ENCODE measurements at places on chromosomes 12 and 14.
A peak's percentile ranks its signal among the peaks of the same experiment; 100 is the strongest.

- no peak for DNase-seq
Measured at GRCh38 chr12:63064080-63064479, 86.9 kb downstream of the AVPR1A start.

DNA sequence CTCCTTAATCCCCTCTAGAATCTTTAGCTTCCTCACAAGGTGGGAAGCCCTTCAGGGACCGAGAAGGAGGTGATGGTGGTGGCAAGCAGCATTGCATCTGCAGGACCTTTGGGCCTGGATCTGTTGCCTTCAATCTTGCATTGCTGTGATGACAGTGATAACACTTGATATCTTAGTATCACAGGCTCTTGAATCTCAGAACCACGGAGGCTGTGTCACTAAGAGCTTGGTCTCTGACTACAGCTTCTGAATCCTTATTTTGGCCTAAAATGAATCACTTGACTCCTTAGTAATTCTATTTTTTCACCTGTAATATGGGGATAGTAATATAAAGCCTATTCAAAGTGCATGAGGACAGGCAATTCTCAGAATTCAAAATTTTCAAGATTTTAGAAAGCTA, 8.9 kb upstream of the AMN1 start:
- no peak for DNase-seq

DNA sequence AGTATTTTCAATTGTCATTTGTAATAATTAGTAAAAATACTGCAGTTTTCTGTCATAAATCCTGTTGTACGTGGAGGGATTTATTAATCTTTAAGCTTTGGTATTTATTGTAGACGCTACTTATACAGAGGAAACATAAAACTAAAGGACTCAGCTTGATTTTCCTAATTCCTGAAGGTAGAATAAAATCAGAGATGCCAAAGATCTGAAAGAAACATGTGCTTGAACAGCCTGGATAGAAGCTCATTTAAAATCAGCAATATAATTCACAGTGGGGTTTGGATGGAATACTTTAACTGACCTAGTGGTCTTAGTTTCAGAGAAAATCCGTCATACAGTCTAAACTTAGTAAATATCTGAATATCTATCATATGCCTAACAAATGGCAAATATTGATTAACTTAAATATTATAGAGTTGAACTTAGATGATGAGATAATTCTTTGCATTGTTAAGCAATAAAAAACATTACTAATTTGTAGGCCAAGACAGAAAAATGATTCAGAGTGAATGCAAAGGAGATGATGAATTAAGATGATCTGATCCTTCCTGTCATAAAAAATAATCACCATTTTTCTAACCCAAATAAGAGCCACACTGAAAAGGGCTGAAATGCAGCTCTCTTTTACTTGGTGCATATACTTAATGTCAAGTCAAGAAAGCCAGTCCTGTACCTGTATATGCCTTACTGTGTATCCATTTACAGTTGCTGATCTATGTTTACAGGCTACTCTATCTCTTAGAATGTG, 397.1 kb upstream of the DCN start:
- no peak for DNase-seq

GRCh38 chr12:113955109-113955970, 10.8 kb downstream of the RBM19 start:
- no peak for DNase-seq

GRCh38 chr14:23431486-23431885, 4.0 kb downstream of the MYH7 start:
- no peak for DNase-seq

DNA sequence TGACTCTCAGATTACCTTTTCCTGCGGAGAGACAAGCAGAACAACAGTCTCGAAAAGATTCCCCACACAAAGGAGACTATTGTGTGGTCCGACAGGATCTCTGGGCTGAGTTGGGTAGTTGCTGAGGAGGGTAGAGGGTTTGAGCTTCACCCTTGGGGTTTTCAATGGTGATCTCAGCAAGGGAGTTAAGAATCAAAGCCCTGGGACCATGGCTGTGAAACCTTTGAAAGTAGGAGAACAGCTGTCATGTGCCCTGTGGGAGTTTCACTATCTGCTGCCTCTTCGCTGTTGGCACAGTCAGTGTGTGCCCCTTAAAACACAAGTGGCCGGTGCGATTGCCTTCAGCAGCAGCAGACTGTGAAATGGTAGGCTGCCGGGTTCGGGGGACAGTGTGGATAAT, 14.2 kb upstream of the PLEK2 start:
- DNase-seq = no peak

DNA sequence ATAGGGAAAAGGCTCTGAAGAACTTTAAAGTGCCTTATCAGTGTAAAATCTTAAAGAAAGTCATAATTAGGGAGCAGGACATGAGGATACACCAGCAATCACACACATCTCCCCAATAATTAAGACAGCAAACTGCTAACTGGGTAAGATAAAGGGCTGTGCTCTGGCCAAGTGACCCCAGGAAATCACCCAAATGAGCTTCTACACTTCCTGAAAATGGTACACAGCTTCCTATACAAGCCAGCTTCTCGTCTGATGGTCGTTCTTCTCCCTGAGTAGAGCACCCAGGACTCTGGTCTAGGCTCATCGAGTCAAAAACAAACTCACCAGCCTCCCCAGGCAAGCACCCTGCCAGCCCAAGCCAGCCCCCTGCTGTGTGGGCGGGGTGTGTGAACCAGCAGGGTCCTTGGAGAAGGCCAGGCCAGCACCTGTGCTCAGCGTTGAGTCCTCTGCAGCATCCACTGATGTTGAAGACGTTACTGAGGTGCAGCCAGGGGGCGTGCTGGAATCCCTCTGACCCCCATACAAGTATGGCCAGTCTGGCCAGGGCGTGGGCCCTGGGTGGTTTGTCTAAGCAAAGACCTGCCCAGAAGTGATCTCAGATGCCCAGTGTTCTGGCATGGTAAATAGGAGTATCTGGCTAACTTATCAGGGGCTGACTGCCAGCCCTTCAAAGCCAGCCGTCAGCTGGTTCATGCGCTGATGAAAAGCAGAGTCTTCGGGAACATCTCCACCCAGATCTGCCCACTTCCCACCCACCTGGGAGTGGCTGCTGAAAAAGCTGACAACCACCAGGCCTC, 41.4 kb downstream of the ACTN1 start:
- no peak for DNase-seq

GRCh38 chr12:123126294-123127181, 24.4 kb downstream of the PITPNM2 start:
- DNase-seq = no peak

DNA sequence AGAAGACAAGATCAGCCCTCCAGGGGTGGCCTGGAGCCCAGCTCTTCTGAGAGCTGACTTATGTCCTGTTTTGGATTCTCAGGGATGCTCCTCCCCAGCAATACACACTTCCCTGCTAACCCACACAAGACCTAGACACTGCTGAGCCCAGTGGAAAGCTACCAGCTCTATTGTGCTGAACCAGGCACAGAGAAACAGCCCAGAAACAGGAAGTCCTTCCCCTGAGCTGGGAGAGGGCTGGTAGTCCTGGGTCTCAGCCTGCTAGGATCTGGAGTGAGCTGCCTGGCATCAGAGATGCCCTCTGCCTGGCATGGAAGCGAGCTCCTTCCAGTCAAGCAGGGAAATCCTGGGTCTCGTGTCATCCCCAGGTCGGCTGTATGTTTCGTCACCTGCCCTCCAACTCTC, 1.2 kb upstream of the LAG3 start:
- no peak for DNase-seq

- peak; percentile 53 for DNase-seq
Measured at GRCh38 chr14:50830044-50830931, 674 bp downstream of the NIN start.

DNA sequence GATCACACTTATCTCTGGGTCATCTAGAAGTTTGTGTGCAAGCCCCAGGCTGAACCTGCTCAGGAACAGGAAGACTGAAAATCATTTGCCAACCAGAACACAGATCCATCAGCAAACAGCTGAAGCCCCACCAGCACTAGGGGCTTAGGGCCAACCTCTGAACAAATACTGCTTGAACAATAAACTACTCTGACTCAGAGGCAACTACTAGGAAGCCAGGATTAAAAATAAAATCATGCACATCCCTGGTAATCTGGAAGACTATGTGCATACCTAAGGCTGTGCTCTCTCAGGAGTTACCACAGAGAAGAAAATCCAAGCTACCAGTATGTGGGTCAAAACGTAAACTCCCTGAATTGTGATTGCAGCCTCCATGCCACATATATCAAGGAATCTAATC, 15.9 kb downstream of the GALNT8 start:
- DNase-seq = no peak

GRCh38 chr14:97854918-97855317, 1057.7 kb downstream of the VRK1 start:
- no peak for DNase-seq

- no peak for DNase-seq
Measured at GRCh38 chr14:102882226-102882906, 40.1 kb upstream of the AMN start.

DNA sequence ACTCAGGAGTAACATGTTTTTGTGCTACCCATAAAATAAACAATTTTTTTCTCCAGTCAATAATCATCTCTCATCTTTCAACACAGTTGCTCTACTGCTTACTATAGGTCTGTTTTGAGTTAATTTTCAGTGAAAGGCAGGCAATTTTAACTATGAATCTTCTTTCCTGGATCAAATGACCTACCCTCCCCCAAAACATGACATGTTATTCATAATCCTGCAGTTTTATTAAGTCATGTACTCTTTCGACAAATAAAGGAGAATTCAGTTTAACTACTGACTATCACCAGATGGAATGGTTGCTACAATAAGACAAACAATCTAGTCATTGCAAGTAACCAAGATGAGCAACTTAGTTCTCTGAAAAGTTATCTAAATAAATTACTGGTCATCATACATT, 106.0 kb upstream of the FAR2 start:
- DNase-seq = no peak

- DNase-seq = no peak
Measured at GRCh38 chr12:45284096-45284901, 68.4 kb downstream of the ANO6 start.

- DNase-seq = no peak
Measured at GRCh38 chr12:2018391-2018790, 14.1 kb upstream of the DCP1B start.

DNA sequence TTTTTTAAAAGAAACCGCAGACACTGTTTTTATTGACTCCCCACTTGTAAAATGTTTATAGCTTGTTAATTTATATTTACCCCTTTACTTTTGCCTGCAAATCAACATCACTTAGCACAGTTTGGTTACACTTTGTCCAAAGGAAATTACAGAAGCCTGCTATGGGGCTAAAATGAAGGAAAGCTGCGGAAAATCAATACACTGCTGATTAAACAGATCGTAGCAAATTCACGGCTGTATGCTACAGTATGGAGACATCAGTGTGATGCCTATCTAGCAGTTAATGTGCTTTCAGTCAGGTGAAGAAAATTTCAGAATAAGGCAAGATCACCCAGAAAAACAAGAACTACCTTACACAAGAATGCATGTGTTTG, 110.0 kb downstream of the FOXG1 start:
- DNase-seq = no peak

DNA sequence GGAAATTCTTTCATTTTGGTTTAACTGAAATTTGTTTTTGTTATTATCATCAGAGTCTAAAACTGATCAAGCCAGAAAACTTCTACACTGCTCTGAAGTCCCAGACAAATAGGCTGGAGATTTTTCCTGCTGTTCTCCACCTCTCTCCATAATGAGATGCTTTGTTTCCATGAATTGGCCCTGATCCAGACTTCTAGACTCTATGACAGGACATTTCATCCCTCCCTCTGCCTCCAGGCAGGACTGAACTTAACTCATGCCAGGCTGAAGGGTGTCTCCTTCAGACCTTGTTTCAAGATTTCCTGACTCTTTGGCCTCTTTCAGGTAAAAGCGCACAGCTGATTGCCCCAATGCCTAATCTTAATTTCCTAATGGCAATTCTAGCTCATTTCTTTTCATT, 69.1 kb upstream of the HOXC13 start:
- DNase-seq = no peak

DNA sequence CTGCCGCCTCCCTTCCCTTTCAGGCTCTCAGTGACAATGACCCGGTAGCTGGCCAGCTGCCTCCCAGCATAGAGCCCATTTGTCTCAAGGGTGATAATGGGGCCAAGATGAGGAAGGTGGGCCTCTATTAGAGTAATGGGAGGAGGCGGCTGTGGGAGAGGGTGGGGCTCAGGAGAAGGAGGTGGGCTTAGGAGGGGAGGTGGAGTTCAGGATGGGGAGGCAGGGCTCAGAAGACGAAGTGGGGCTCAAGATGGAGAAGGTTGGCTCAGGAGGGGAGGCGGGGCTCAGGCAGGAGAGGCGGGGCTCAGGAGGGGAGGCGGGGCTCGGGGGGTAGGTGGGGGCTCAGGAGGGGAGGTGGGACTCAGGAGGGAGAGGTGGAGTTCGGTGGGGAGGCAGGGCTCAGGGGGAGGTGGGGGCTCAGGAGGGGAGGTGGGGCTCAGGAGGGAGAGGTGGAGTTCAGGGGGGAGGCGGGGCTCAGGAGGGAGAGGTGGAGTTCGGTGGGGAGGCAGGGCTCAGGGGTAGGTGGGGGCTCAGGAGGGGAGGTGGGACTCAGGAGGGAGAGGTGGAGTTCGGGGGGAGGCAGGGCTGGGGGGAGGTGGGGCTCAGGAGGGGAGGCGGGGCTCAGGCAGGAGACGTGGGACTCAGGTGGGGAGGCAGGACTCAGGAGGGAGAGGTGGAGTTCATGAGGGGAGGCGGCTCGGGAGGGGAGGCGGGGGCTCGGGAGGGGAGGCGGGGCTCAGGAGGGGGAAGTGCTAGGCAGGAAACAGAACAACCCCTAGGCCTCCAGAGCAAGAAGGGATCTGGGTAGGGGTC, 36.8 kb downstream of the IQSEC3 start:
- no peak for DNase-seq

GRCh38 chr12:24416423-24417109, 467.1 kb upstream of the SOX5 start:
- DNase-seq = no peak

DNA sequence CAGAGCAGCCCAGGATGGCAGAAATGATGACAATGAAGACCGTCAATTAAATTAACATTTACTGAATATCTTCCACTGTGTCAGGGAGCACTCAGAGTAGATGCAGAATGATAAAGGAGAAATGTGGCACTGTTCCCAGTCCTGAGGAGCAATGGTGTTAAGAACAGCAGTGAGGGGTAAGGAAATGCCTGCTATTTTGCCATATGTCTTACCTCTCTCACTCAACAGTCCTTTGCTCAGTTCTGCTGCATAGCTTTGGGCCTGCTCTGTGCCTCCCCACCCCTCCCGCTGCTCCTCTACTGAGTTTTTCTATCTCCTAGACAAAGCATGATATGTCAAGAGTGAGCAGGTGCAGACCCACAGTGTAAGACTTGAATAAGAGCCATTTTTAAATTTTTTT, 318.8 kb downstream of the NAV3 start:
- no peak for DNase-seq
